ENCODE measurements at places on chromosomes 1 and 21. TPM values are rescaled to one million over a fixed set of nuclear protein-coding genes. Genes with fewer than 3 reads are reported as not detected.

PYCR2 gene
- total RNA-seq: 150 TPM

- peaks cover 10% of the 10 kb centered on the region for H3K27me3 ChIP-seq
- H3K4me3 ChIP-seq: peak overlapping the region; percentile 34
- peaks cover 36% of the 10 kb centered on the region for H3K36me3 ChIP-seq
- peaks cover 17% of the 10 kb centered on the region for H3K4me1 ChIP-seq
- H3K27ac ChIP-seq: no peak overlapping the region
These were observed 411 bp downstream of the FAM229A start for GRCh38 chr1:32361674-32362473.

GRCh38 chr1:197234581-197234980 lies 33.5 kb upstream of the CRB1 start:
- H3K27ac ChIP-seq: no peak overlapping the region
- DNase-seq: no peak
- H3K4me3 ChIP-seq: no peak overlapping the region
- H3K4me1 ChIP-seq: no peaks in the 10 kb centered on the region

CLDN8 gene
- not detected for total RNA-seq

GRCh38 chr1:13469343-13469742 lies 44.5 kb downstream of the LRRC38 start:
- H3K4me3 ChIP-seq: no peak overlapping the region
- no peaks in the 10 kb centered on the region for H3K36me3 ChIP-seq
- no peaks in the 10 kb centered on the region for H3K27me3 ChIP-seq
- H3K27ac ChIP-seq: no peak overlapping the region
- no peak for DNase-seq
- no peaks in the 10 kb centered on the region for H3K4me1 ChIP-seq

- no peak overlapping the region for H3K27ac ChIP-seq
- H3K4me3 ChIP-seq: no peak overlapping the region
- no peaks in the 10 kb centered on the region for H3K4me1 ChIP-seq
- DNase-seq: no peak
These were observed 361.1 kb downstream of the TGFB2 start for GRCh38 chr1:218705911-218706893.

DNA sequence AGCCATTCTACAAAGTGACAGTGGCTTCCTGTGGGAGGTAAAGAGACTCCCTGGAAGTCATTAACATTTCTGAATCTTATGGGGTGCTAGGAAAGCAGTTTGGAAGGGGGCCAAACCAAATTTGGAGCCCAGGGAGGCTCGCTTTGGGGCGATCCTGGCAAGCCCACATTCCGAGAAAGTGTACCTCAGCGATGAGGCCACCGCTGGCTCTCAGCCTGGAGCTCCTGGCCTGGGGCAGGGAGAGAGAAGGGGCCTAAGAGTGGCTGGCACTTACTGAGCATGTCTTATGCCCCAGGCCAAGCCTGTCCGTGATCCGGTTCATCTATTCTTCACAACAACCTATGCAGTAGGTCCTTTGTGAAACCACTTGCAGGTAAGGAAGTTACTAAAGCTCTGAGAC lies 98.8 kb downstream of the CCDC185 start:
- no peak overlapping the region for H3K4me3 ChIP-seq
- no peaks in the 10 kb centered on the region for H3K36me3 ChIP-seq
- peaks cover 4% of the 10 kb centered on the region for H3K27me3 ChIP-seq
- DNase-seq: no peak

DNA sequence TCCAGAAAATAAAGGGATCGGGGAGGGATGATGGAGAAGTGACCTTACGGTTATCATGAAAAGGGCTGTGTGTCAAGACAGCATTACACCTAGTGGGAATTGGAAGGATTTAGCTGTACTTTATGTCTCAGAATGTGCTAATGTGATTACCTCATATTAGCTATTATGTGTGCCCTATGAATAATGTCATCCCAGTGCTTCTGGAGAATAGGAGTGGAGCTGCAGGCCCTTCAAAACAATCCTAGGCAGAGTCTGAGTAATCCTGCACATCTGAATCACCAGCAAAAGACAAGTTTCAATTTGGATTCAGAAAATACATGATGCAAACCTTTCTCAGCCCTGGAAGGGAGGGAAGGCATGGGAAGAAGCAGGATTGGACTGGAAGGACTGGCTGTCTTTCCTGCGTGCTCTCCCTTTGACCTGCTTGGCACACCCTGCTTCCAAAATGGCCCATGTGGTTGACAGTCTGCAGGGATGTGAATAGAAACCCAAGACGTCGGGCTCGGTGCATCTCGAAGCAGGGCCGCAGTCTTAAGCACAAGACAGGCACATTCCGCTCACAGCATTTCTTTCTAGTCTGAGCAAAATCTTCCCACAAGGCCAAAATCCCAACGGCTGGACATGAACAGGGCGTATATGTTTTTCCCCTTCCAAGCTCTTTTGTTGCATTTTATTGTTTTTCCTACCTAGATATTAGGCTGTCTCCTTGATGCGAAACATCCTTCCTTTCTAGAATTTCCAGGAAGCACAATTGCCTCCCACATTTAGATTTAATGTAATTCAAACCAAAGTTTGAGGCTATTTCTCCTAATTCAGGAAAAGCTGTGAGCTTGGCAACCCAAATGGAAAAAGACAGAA lies 54.3 kb upstream of the TARBP1 start:
- no peaks in the 10 kb centered on the region for H3K36me3 ChIP-seq
- peaks cover 25% of the 10 kb centered on the region for H3K4me1 ChIP-seq

APCS gene
- total RNA-seq: not detected

ZNF683 gene
- total RNA-seq: not detected

All from activated CD4-positive, alpha-beta T cell treated with anti-CD3 and anti-CD28 coated beads, Interleukin-2, amount 10 ng/mL, durations not matched to agents 24 days and 14 days (primary cell).